Sigmoid colon (tissue), 7 donors: ENCODE measurements at places on chromosomes 7 and 10. TPM values are rescaled to one million over a fixed set of nuclear protein-coding genes. Genes with fewer than 3 reads are reported as not detected.

- DNase-seq, result no peak
These were observed 11.9 kb downstream of the ZNF777 start for GRCh38 chr7:149448961-149449360.

DNA sequence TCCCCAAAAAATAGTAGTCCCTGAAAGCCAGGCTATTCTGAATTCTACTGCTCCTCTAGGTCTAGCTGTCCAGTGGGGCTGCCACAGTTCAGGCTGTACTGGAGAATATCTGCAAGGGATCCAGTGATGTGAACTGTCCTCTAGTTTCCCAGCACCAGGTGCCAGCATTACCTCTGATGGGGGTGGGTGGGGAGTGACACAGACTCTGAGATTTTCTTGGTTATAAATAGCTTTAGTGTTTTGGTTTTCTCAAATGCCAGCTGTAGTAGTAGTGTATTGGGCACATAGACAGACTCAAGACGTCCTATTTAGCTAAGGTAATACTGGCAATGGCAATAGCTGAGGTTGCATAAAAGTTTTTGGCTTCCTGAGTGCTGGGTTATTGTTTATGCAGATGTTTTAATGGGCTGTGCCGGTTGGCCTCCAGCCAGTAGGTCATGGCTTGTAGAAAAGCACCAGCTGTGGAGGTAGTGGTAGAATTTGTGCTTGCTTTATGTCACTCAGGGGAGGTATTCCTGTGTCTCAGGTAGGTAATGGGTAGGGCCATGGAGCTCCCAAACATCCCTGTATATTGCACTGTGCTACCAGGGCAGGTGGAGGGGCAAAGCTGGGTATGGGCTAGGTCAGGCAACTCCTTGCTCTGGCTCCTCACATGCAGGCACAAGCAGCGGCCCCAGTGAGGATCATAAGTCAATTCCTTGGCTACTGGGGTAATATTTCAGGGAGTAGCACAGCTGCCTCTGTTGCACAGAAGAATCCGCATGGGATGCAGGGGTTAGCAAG, 338.7 kb upstream of the LRRTM3 start:
- no peak for DNase-seq

- no peak for DNase-seq
These were observed 31.6 kb downstream of the NCAPG2 start for GRCh38 chr7:158672975-158673374.

- DNase-seq, result no peak
These were observed 74.5 kb downstream of the DIP2C start for GRCh38 chr10:614790-615582.

DNA sequence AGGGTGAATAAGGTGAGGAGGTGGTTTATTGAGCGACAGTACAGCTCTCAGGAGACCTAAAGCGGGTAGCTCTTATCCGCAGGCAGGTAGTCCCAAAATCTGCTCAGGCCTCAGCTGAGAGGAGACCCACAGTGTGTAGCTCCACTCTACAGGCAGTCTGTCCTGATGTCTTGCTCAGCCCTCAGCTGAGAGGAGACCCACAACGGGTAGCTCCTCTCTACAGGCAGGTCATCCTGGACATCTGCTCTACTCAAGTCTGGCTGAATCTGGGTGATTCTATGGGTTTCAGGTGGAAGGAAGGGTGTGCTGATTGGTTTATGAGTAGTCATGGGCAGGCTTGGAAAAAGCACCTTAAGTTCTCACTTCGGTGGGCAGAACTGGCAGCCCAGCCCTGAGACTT, 55.6 kb upstream of the ABCB5 start:
- no peak for DNase-seq

Gene GARIN1A
- 3.0 TPM for total RNA-seq

Gene MYO3A
- total RNA-seq, result 0.33 TPM

Gene KCNMA1
- 292 TPM for total RNA-seq

Gene RABGEF1
- total RNA-seq, result 47.2 TPM
